Activated CD8-positive, alpha-beta T cell treated with anti-CD3 and anti-CD28 coated beads for 36 hours (primary cell): ENCODE measurements at places on chromosomes 5 and 9. TPM values are rescaled to one million over a fixed set of nuclear protein-coding genes. Genes with fewer than 3 reads are reported as not detected.
A peak's percentile ranks its signal among the peaks of the same experiment; 100 is the strongest.

DNA sequence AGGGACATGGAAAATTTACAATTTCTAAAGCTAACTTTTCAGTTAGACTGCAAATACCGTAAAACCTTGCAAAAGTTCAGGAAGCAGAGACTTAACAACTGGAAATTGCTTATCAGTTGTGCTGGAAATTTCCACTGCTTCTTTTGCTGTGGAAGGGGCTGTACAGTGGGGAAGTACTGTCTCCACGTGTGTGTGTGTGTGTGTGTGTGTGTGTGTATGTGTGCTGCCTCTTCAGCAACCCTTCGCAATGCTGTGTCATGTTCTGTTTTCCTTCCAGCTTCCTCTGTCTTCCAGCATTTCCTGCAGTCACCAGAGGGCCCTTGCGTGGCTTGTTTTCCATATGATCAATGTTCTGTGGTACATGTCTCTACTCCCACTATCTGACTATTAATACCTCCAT is 87.5 kb upstream of the RANBP3L start:
- no peak overlapping the region for H3K27ac ChIP-seq
- no peak overlapping the region for H3K4me3 ChIP-seq
- no peaks in the 10 kb centered on the region for H3K36me3 ChIP-seq
- peaks cover 7% of the 10 kb centered on the region for H3K27me3 ChIP-seq
- no peak for DNase-seq

DNA sequence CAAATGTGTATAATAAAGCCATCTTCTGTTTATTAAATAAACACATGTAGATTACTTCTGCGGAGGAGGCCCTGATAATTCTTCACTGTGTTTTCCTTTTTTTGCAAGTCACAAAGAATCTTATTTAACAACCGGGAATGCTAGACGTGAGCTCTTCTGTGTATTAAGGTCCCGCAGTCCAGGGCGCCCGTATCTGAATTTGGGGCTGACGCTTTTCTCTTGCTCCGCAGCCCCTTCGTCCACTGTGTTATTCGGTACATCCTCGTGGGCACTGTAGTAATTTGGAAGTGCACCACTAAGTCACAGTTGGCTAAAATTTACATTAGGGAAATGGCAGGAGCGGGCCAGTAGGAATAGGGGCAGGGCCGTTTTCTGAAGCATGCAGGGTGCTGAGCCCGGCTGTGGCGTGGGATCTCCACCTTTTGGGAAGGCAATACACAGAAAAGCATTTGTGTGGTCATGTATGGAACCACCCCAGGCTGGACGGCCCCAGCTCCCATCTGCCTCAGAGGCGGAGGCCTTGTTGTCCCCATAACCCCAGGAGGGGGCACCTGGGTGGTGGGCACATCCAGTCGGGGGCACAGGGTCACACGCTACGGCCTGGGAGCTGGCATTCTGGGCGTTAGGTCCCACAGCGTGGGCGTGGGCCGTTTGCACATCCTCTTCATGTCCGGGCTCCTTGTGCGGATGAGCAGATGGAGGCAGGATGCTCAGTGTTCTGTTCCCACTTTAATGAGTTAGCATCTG is 258.7 kb upstream of the IRX4 start:
- H3K27me3 ChIP-seq = peaks cover 1% of the 10 kb centered on the region
- no peaks in the 10 kb centered on the region for H3K36me3 ChIP-seq
- no peak overlapping the region for H3K27ac ChIP-seq
- H3K4me3 ChIP-seq = no peak overlapping the region

DNA sequence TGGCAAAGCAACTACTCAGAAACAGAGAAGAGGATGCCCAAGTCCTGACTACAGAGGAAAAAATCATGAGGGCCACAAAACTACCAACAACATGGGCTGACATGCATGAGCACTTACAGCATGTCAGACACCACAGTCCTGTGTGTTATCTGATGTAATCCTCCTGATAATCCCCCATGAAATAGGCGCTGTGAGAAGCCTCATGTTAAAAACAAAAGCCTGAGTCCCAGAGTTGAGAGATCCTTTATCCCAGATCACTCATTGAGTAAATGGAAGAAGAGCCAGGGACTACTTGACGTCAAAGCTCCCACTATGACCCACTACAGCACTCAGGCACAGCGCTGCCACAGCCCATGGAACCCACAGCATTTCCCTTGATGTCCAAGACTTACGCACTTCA is 7.2 kb upstream of the SPOCK1 start:
- peaks cover 8% of the 10 kb centered on the region for H3K27me3 ChIP-seq
- H3K4me3 ChIP-seq = no peak overlapping the region
- no peaks in the 10 kb centered on the region for H3K36me3 ChIP-seq
- H3K4me1 ChIP-seq = no peaks in the 10 kb centered on the region
- no peak overlapping the region for H3K27ac ChIP-seq
- no peak for DNase-seq

GBGT1 gene
- 4.1 TPM for total RNA-seq

DNA sequence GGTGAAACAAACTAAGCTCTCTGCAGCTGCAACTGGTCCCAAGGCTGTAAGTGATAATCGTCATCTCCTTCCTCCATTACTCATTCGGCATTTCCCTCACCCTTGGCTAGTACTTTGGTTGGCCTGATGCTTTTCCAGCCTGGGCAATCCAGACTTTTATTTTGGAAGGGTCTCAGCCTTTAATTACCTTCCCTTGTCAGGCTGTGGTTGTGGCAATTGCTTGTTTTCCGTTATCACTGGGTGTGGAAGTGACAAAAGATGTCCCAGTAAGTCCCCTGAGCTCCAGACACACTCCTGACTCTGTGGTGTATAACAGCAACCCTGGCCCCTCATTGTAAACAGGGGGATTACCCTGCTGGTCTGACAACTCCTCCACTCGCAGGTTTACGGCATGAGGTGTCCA is 6.3 kb upstream of the FAF2 start:
- peaks cover 7% of the 10 kb centered on the region for H3K4me1 ChIP-seq
- H3K27ac ChIP-seq = no peak overlapping the region
- H3K36me3 ChIP-seq = no peaks in the 10 kb centered on the region
- H3K27me3 ChIP-seq = no peaks in the 10 kb centered on the region

DNA sequence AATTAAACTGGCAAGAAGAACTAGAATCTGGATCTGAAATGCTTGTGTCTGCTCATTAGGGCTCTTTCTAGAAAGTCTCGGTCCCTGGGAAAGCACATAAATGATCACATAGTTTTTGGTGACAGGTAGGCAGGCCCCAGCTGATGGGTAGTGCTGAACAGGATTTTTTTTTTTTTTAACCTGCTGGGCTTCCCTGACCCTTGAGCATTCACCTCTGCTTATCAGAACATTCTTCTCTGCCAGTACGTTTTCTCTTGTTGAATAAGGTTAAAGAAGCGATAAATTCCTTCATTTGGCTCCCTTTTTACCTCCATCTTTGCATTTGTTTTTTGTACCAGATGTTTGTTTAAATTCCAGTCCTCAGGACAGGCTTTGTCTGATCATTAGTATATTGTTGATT is 8.8 kb downstream of the KDM4C start:
- H3K27me3 ChIP-seq = no peaks in the 10 kb centered on the region
- H3K36me3 ChIP-seq = peaks cover 10% of the 10 kb centered on the region
- H3K4me1 ChIP-seq = peaks cover 54% of the 10 kb centered on the region
- no peak for DNase-seq
- H3K4me3 ChIP-seq = no peak overlapping the region

DNA sequence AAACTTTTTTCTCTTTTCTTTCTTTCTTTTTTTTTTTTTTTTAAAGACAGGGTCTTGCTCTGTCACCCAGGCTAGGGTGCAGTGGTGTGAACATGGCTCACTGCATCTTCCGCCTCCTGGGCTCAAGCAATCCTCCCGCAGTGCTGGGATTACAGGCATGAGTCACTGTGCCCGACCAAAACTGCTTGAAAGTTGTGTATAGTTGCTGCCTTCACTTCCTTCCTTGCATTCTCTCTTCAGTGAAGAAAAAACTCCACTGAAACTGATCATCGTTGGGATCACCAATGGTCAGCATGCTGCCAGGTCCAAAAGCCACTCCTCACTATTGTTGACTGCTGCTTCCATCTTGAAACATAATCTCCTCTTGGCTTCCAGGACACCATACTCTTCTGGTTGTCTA is 66.6 kb upstream of the CTNNA1 start:
- H3K27ac ChIP-seq = no peak overlapping the region
- H3K4me1 ChIP-seq = peaks cover 2% of the 10 kb centered on the region

GRCh38 chr5:154753792-154754191 is 1.4 kb upstream of the LARP1 start:
- H3K27me3 ChIP-seq = no peaks in the 10 kb centered on the region
- peaks cover 12% of the 10 kb centered on the region for H3K36me3 ChIP-seq
- peaks cover 26% of the 10 kb centered on the region for H3K4me1 ChIP-seq
- peak overlapping the region; percentile 97 for H3K4me3 ChIP-seq
- DNase-seq = no peak
- peak overlapping the region; percentile 99 for H3K27ac ChIP-seq

DNA sequence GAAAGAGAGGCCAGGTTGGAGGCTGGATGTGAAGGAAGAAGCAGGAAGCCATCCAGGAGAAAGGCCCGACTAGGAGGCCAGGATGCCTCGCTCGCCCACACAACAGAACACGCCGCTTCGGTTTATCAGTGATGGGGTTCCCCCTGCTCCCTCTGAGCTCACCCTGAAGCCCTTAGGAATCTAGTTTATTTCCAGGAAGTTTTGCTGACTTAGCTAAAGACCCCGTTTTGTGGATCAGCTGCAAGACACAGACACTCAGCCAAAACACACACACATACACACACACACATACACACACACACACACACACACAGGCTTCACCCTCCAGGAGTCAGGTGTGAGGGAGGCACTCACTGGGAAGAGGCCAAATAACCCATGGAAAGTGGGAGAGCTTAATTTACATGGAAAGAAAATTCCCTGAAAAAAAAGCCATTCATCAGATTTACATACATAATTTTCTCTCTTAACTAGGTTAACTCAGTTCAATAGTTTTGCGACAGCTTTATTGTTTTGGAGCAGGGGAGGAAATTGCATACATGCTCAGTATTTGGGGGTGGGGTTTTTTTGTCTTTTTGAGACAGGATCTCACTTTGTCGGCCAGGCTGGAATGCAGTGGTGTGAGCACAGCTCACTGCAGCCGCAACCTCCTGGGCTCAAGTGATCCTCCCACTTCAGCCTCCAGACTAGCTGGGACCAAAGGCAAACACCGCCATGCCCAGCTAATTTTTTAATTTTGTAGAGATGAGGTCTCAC is 92.7 kb upstream of the HAND1 start:
- no peak overlapping the region for H3K4me3 ChIP-seq
- no peaks in the 10 kb centered on the region for H3K36me3 ChIP-seq
- H3K27ac ChIP-seq = no peak overlapping the region
- no peaks in the 10 kb centered on the region for H3K4me1 ChIP-seq
- no peak for DNase-seq

GARIN3 gene
- 1.1 TPM for total RNA-seq

ZNF474 gene
- total RNA-seq = not detected

IL3 gene
- 0.25 TPM for total RNA-seq

GRCh38 chr5:352639-353611 is 31.4 kb downstream of the AHRR start:
- no peak for DNase-seq
- H3K27me3 ChIP-seq = no peaks in the 10 kb centered on the region
- H3K4me3 ChIP-seq = no peak overlapping the region
- peaks cover 3% of the 10 kb centered on the region for H3K4me1 ChIP-seq
- H3K27ac ChIP-seq = no peak overlapping the region
- H3K36me3 ChIP-seq = peaks cover 23% of the 10 kb centered on the region

DNA sequence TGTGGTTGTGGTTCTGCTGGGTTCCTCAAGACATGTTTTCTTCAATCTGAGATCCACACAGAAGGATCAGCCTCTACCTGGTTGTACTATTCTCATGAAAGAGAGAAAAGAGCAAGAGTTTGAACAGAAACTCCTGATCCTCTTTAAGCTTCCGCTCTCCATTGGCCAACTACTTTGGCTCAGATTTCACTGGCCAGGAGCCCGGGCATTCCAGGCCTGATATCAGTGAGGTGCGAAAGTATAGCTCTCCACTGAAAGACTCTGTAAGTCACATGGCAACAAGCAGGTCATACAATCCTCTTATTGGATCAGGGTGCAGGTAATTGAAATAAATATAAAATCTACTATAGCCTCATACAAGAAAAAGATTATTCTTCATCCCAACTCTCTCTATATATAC is 920.5 kb downstream of the TLE4 start:
- H3K27ac ChIP-seq = no peak overlapping the region
- H3K36me3 ChIP-seq = no peaks in the 10 kb centered on the region
- no peak overlapping the region for H3K4me3 ChIP-seq
- no peak for DNase-seq

OLFM1 gene
- total RNA-seq = not detected

CHSY3 gene
- total RNA-seq = not detected

DNA sequence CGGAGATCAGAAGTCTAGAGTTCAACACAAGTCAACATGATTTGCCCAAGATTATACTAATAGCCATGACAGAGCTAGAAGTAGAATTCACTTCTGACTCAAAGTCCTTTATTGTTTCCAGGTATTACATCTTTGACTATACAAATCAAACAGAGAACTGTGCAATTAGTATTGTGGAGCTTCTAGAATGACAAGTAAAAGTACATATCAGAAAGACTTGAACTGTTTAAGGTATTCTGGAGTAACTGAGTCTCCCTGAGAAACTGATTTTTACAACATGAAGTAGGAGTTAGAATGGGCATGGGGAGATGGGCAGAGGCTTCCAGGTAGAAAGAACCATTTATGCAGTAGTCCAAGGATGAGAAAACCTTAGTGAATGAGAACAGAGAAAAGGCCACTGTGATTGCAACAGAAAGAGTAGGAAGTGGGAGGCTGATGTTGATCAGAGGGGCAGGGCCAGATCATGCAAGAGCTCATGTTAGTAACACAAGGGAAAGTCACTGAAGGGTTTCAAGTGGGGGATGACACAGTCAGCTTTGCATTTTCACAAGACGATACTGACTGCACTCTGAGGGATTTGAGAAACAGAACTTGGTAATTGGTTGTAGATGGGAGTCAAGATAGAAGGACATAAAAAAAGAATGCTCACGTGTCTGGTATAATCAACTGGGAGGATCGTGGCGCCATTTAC is 280.7 kb downstream of the RFX3 start:
- H3K27me3 ChIP-seq = no peaks in the 10 kb centered on the region
- H3K4me1 ChIP-seq = peaks cover 10% of the 10 kb centered on the region
- H3K4me3 ChIP-seq = no peak overlapping the region
- peaks cover 2% of the 10 kb centered on the region for H3K36me3 ChIP-seq
- peak; percentile 4 for DNase-seq

GRCh38 chr5:137845472-137845871 is 22.2 kb upstream of the MYOT start:
- H3K27me3 ChIP-seq = no peaks in the 10 kb centered on the region
- no peak overlapping the region for H3K4me3 ChIP-seq
- peaks cover 7% of the 10 kb centered on the region for H3K36me3 ChIP-seq
- H3K4me1 ChIP-seq = no peaks in the 10 kb centered on the region
- no peak for DNase-seq

- H3K4me3 ChIP-seq = no peak overlapping the region
- peaks cover 4% of the 10 kb centered on the region for H3K27me3 ChIP-seq
- H3K36me3 ChIP-seq = no peaks in the 10 kb centered on the region
- H3K4me1 ChIP-seq = no peaks in the 10 kb centered on the region
Measured at GRCh38 chr5:39826051-39826450, 401.3 kb upstream of the DAB2 start.

BTNL3 gene
- total RNA-seq = not detected
